Neural progenitor cell (in vitro differentiated cells): ENCODE measurements at places on chromosomes 2 and 18. TPM values are rescaled to one million over a fixed set of nuclear protein-coding genes. Genes with fewer than 3 reads are reported as not detected.

EMX1 gene
- 0.43 and 7.3 TPM in 2 replicates for total RNA-seq

GRCh38 chr2:130328710-130329109 lies 14.0 kb upstream of the IMP4 start:
- H3K4me3 ChIP-seq = no peak overlapping the region
- DNase-seq = no peak
- H3K4me1 ChIP-seq = peaks cover 10% of the 10 kb centered on the region
- H3K27me3 ChIP-seq = peaks cover 56% of the 10 kb centered on the region
- H3K27ac ChIP-seq = no peak overlapping the region
- no peaks in the 10 kb centered on the region for H3K36me3 ChIP-seq

DNA sequence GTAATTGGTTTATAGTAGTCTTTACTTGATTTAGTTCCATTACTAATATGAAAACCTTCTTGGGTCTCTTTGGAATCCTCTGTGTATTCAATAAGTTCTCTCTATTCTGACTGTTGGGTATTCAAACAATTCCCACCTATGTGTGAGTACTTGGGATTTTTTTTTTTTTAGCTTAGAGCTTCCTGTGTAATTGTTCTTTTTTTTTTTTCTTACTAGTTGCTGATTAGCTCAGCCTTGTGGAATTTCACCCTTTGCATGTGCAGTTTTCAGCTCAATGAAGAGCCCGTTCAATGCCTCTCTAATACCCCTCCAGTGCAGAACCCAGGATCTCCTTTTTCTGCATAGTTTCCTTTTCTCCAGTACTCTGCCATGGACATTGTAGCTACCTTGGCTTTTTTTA lies 339.1 kb upstream of the GALNT5 start:
- H3K4me1 ChIP-seq = no peaks in the 10 kb centered on the region
- no peaks in the 10 kb centered on the region for H3K27me3 ChIP-seq
- no peak overlapping the region for H3K4me3 ChIP-seq
- no peak overlapping the region for H3K27ac ChIP-seq
- no peaks in the 10 kb centered on the region for H3K36me3 ChIP-seq

MBD1 gene
- 32.7 and 58.8 TPM in 2 replicates for total RNA-seq

DNA sequence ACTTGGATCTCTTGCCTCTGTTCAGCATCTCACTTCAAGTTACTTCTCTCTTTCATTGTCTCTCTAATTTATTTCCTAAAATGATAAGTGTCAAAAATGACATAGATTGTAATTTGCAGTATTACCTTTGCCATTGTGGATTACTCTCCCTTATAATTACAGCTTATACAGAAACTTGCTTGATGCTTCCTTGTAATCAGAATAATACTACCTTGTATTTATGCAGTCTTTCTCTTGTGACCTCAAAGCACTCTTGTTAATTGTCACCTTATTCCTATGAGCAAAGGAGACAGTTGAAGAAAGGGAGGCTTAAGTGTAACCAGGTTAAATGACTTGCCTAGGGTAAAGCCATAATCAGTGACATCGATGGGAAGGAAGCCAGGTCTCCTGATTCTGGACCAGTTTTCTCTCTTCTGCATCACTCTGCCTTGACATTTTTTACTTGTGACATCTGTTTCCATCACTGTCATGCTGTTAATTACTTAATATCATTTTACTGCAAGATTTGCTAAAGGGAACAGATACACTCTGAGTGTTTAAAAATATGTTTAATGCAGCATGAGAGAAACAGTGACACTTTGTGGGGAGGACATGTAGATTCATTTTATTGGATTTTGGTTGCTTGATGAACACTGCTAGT lies 388.6 kb downstream of the PARD3B start:
- DNase-seq = no peak
- no peaks in the 10 kb centered on the region for H3K27me3 ChIP-seq
- H3K4me3 ChIP-seq = no peak overlapping the region
- no peaks in the 10 kb centered on the region for H3K36me3 ChIP-seq
- no peak overlapping the region for H3K27ac ChIP-seq

DNA sequence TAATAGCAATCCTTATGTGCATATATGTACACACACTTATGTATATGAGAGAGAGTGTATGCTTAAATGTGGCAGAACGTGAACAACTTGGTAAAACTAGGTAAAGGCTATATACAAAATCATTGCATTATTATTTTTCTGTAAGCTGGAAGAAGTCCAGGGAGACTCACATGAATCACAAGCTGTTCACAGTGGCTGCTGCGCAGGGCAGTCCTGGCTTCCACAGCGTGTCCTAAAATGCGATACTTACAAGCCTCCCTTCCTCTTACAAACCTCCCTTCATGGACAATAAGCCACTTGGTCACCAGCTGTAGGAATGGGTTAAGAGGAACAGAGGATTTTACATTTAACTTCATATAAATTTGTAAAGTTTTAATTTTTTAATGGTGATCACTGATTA lies 114.9 kb upstream of the AGAP1 start:
- no peaks in the 10 kb centered on the region for H3K27me3 ChIP-seq
- H3K4me1 ChIP-seq = no peaks in the 10 kb centered on the region
- no peaks in the 10 kb centered on the region for H3K36me3 ChIP-seq
- H3K4me3 ChIP-seq = no peak overlapping the region
- no peak overlapping the region for H3K27ac ChIP-seq

DNA sequence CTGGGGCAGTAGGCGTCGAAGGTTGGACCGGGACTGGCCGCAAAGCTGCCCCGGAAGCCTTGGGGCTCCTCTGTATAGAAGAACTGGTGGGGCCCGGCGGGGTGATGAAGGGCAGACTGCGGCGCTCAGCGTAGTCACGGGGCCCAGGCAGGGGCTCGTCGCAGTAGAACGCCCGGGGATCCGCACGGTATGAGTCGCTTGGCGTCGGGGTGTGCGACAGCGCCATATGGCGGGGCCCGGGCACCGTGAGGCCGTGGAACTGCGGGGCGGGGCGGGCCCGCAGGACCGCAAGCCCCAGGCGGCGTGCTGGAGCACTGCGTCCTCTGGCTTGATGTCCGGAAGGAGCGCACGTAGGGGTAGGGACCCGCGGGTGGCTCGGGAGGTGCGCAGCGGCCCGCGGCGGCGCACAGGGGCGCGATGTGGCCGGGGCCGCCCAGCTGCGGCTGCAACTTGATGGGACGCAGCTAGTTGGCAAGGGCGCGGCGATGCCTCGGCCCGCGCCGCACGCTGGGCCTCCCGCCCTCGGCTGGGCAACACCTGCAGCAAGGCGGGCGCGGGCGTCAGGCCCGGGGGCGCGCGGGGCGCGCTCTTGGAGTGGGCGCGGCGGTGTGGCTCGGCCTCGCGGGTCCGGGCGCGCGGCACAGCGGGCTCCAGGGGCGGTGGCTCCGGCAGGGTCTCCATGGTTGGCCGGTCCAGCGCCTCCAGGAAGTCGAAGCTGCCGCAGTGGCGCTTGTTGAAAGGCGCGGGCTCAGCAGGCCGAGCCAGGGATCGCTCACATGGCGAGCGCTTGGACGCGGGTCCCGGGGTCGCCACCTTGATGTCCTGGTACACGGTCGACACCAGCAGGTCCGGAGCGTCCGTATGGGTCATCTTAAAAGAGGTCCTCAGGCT lies 251.4 kb downstream of the ANKRD30B start:
- no peak overlapping the region for H3K27ac ChIP-seq
- H3K4me1 ChIP-seq = no peaks in the 10 kb centered on the region
- no peak for DNase-seq
- no peak overlapping the region for H3K4me3 ChIP-seq
- no peaks in the 10 kb centered on the region for H3K36me3 ChIP-seq

ATP5MC3 gene
- total RNA-seq = 184 and 213 TPM in 2 replicates

CIDEA gene
- not detected in 2 replicates for total RNA-seq

GRCh38 chr2:9610781-9611548 lies 19.8 kb downstream of the YWHAQ start:
- H3K4me3 ChIP-seq = no peak overlapping the region
- no peaks in the 10 kb centered on the region for H3K27me3 ChIP-seq

GRCh38 chr18:43389163-43389562 lies 111.9 kb upstream of the SYT4 start:
- H3K4me1 ChIP-seq = no peaks in the 10 kb centered on the region
- no peaks in the 10 kb centered on the region for H3K27me3 ChIP-seq
- H3K36me3 ChIP-seq = no peaks in the 10 kb centered on the region
- no peak overlapping the region for H3K27ac ChIP-seq
- DNase-seq = no peak

DNA sequence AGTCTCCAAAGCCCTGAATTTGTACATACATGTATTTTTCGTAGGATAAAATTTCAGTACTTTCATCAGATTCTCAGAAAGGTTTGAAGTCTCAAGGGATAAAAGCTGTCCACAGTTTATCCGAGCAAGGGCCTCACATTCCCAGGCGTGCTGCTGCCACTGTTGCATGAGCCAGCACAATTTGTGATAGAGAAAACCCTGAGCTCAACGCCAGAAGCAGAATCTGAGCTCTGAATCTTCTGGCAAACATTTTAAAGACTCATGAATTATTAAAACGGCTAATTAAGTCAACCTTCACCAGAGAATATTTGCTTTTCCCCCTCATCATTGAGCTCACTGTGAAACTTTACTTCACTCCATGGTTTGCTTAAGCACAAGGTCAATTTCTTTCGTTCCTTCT lies 38.5 kb upstream of the STPG4 start:
- H3K4me3 ChIP-seq = no peak overlapping the region
- H3K27ac ChIP-seq = no peak overlapping the region
- no peak for DNase-seq
- no peaks in the 10 kb centered on the region for H3K27me3 ChIP-seq
- H3K36me3 ChIP-seq = no peaks in the 10 kb centered on the region
- peaks cover 37% of the 10 kb centered on the region for H3K4me1 ChIP-seq

- DNase-seq = no peak
- no peaks in the 10 kb centered on the region for H3K27me3 ChIP-seq
- no peak overlapping the region for H3K4me3 ChIP-seq
- no peaks in the 10 kb centered on the region for H3K4me1 ChIP-seq
- H3K27ac ChIP-seq = no peak overlapping the region
Observed at GRCh38 chr18:33802955-33803354, 224.9 kb downstream of the ASXL3 start.

DNER gene
- total RNA-seq = 0.97 and 1.4 TPM in 2 replicates

DNA sequence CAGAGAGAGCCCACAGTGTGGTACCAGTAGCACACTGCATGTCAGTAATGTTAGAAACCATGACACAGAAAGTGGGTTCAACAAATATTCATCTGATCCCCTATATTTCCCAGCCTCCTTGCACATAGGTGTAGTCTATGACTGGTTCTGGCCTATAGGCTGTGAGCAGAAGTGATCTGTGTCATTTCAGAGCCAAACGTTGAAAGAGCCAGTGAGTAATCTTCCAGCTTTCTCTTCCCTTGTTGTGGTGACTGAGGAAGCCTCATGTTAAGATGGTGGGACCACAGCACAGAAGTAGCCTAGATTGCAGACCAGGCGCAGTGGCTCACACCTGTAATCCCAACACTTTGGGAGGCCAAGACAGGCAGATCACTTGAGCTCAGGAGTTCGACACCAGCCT lies 4.1 kb downstream of the TMEM237 start:
- no peak overlapping the region for H3K4me3 ChIP-seq
- peaks cover 14% of the 10 kb centered on the region for H3K36me3 ChIP-seq
- H3K4me1 ChIP-seq = peaks cover 10% of the 10 kb centered on the region
- no peaks in the 10 kb centered on the region for H3K27me3 ChIP-seq

DNA sequence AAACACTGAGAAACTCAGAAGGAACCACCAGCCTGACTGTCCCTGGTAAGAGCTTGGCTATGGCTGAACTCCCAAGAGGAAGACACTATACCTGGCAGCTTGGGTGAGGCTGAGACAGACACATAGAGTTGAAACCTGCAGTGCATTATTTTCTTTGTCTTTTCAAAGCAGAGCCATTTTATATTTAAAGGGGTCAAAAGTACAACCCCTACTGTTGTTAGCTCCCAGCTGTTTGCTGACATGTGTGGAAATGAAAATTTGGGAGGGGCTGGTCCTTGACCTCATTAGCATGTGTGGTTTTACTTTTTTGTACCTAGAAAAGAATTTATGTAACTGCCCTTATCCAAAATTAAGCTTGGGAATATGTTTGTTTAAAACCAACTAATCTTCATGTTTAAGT lies 309.0 kb downstream of the RPRM start:
- no peak for DNase-seq
- no peak overlapping the region for H3K27ac ChIP-seq
- no peak overlapping the region for H3K4me3 ChIP-seq
- H3K36me3 ChIP-seq = no peaks in the 10 kb centered on the region
- no peaks in the 10 kb centered on the region for H3K27me3 ChIP-seq

RAX gene
- 20.7 and 78.1 TPM in 2 replicates for total RNA-seq
